ENCODE measurements at places on chromosomes 11 and 22.

- no peak for DNase-seq
These were observed 61.6 kb downstream of the STK33 start for GRCh38 chr11:8532475-8532874.

DNA sequence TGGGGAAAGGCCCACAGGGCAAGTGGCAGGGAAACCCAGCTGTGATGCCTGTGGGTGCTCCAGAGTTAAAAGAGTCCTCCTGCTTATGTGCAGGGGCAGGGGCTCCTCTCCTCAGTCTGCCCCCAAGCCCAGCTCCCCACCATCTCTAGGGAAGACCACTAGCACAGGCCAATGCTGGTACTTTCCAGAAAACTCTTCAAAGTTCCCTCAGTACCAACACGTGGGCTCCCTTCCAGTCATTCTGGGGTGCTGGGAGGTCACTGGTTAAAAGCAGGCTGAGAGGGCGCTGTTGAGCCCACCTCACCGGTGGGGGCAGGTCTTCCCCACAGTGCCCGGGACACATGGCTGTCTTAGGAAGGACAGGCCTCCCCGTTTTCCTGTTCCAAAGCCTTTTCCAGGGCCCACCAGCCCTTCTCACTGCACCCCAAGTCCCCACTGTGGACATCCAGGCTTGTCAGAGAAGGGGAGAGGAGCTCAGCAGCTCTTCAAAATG is 154.6 kb downstream of the TRIM29 start:
- DNase-seq = no peak

DNA sequence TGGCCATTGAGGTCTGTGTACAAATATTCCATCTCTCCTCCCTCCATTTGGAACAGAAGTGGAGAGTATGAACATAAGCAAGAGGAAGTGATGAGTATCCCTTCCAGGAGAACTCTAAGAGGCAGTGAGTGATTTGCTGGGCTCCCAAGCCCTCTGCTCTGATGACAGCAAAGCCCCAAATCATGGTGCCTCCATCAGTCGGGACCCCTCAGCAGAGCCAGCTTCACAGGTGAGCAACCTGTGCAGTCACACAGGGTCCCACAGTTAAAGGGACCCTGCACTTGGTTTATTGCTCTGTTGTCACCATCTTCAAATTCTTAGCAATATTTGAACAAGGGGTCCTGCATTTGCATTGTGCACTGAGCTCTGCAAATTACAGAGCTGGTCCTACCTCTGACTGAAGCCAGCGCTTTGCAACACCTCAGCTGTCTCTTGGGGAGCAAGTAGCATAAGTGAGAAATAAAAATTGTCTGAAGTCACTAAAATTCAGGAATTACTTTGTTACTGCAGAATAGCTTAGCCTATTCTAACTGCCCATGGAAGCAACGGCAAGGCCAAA is 466.4 kb downstream of the MN1 start:
- no peak for DNase-seq

- no peak for DNase-seq
These were observed 32.2 kb downstream of the ELMOD1 start for GRCh38 chr11:107623183-107623582.

- DNase-seq = no peak
These were observed 37.0 kb upstream of the ACCSL start for GRCh38 chr11:44010789-44011251.

GRCh38 chr11:133900176-133901105 is 55.1 kb upstream of the SPATA19 start:
- no peak for DNase-seq

GRCh38 chr11:84407091-84407490 is 1120.9 kb upstream of the CCDC90B start:
- no peak for DNase-seq

DNA sequence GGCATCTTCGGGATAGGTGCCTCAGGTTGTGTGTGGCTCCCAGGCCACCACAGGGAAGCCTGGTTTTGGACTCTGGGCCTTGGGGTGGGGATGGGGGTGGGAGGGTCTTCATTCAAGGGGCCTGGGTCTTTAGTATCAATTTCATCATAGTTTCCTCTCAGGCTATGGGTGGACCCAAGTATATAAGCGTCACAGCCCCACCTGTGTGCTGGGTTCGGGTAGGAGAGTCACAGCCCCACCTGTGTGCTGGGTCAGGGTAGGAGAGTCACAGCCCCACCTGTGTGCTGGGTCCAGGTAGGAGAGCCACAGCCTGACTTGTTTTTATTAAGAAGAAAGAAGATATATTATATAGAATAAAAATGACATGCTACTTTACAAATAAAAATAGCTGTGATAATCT is 422.1 kb downstream of the BRD1 start:
- DNase-seq = no peak

DNA sequence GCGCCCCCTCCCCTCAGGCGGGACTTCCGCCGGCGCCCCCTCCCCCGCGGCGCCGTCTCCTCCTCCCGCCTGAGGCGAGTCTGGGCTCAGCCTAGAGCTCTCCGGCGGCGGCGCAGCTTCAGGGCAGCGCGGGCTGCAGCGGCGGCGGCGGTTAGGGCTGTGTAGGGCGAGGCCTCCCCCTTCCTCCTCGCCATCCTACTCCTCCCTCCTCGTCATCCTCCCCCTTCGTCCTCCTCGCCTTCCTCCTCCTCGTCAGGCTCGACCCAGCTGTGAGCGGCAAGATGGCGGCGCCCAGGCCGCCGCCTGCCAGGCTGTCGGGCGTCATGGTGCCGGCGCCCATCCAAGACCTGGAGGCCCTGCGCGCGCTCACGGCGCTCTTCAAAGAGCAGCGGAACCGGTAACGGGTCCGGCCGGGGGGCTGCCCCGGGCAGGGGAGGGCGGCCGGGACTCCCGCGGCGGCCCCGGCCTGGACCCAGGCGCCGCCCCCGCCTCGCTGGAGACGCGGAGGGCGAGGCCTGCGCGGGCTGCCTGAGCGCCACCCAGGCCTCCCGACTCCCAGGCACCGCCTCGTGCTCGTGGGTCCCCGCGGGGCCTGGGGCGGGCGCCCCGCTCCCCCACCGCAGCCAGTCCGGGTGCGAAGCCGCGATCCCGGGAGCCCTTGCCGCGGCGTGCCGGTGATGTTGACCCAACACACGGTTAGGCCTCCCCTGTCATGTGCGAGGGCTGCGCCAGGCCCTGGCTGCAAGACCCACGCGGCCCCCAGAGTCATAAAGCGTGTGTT is at the start of gene ATXN10:
TSS of gene ATXN10 (plus strand) at position 52 of the 781 bp plus-strand sequence. CDS start at position 282, 230 bp downstream.
- peak; percentile 47 for DNase-seq

DNA sequence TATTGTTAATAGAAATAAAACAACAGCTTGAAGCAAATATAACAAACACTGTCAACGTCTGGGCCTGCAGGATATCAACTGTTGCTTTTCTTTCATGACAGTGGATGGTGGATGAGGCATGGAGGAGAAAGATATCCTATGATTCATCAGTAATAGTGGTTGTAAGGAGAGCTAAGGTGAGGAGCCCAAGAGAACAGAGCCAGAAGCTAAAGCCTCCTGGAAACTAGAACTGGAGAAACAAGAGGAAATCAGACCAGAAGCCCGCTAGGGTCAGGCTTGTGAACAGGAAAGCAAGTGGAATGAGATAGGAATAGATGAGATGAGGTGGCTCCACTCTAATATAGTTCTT is 37.7 kb upstream of the MMP12 start:
- no peak for DNase-seq

DNA sequence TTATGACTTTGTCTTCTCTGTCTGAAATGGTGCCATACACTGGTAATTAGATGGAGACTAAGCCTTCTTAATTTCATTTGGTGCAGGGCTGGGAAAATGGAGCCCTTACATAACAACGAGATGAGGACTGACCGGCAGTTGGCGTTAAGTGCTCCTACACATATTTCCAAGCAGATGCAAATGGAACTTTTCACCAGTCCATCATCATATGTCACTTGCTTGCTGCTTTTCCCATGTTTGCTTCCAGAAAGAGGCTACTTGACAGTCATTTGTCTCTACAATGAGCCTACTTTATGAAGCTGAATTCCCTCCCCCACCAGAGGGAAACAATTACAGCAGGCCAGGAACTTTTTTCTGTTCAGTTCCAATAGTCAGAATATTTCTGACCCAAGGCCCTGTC is 32.6 kb downstream of the SVIP start:
- no peak for DNase-seq

DNA sequence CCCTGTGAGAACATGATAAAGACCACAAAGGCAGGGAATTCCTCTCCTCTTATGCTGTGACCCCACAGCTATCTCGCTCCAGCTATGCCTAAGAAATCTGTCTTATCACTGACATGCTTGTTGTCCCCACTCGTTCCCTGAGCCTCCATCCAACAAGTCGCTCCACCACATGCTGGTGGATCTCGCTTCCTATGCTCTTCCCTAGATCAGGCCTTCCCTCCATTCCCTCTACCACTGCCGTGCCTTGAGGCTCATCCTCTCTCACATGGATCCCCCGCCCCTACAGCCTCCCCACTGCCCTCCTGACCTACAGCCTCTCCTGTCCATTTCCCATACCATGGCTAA is 1.4 kb upstream of the DGAT2 start:
- no peak for DNase-seq

DNA sequence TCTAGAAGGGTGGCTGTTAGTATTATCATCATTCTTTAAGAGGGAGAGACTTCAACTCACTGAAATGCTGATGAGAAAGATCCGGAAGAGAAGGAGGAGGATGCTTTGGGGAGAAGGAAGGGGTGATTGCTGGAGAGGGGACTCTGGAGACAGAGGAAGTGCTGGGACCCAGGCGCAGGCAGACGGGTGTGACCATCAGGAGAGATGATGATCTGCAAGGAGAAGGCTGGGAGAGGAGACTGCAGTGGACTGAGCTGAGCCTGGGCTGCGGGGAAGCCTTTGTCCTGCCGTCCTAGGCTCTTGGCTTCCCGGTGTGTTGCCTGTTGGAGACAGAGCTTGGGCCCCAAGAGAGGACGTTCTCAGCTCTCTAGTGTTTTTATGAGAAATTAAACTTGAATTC is 22.6 kb downstream of the RASD2 start:
- no peak for DNase-seq

DNA sequence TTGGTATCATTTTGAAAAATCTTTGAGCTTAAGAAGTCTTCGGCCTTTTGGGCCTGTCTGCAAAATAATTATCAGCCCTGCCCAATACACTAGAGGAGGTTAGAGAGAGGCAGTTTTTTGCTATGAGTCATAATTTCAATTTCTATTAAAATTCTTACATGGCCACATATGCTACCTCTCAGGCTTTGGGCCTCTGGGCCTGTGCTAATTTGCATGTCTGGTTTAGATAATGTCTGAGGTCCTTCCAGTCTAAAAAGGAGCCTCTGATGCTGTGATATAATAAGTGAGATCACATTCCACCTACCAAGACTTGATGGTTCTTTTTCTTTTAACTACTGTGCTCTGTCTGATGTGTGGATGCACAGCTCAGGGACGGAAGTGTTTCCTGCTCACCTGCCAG is 70.8 kb downstream of the KCNJ1 start:
- no peak for DNase-seq

GRCh38 chr22:18984564-18984963 is 48.5 kb upstream of the PRODH start:
- DNase-seq = no peak

- DNase-seq = no peak
These were observed 12.3 kb upstream of the CD5 start for GRCh38 chr11:61089806-61090491.

- no peak for DNase-seq
These were observed 55.9 kb downstream of the PPFIA1 start for GRCh38 chr11:70326365-70326811.

- no peak for DNase-seq
These were observed 28.7 kb downstream of the SBF1 start for GRCh38 chr22:50445880-50446707.

GRCh38 chr11:69307871-69308431 is 14.0 kb downstream of the MYEOV start:
- DNase-seq = no peak

DNA sequence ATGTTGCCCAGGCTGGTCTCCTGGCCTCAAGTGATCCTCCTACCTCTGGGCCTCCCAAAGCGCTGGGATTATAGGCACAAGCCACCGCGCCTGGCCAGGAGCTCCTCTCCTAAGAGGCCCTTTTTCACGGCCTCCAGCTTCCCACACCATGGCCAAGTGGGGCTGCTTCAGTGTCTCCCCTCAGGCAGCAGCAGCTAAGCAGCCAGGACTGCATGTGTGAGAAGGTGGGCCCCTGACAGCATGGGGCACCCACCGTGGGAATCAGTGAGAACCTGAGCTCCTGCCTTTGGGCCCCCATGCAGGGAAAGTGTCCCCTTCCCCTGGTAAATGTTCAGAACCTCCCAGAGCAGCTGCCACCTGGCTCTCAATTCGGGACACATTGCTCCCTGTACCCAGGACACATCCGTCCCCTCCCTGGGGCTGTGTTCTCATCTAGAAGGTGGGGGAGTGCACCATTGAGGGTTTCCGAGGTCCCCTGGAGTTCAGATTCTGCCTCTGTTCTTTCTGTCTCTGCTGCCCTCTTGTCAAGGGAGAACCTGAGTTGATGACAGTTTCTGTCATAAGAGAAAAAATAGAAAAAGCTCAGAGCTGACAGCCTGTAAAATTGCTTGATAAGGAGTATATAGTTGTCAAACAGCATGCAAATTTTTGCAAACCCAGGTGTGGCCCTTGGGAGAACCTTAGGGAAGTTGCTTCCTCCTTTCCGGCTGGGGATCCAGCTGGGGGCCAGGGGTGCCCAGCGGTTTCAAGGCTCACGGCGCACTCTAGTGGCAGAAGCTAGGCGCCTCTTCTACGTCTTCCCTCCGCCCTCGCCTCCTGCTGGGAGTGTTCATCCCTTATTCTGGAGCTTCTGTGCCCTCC is 29.7 kb downstream of the FAM83F start:
- peak; percentile 49 for DNase-seq

GRCh38 chr11:357582-357981 is 11.7 kb upstream of the B4GALNT4 start:
- no peak for DNase-seq

DNA sequence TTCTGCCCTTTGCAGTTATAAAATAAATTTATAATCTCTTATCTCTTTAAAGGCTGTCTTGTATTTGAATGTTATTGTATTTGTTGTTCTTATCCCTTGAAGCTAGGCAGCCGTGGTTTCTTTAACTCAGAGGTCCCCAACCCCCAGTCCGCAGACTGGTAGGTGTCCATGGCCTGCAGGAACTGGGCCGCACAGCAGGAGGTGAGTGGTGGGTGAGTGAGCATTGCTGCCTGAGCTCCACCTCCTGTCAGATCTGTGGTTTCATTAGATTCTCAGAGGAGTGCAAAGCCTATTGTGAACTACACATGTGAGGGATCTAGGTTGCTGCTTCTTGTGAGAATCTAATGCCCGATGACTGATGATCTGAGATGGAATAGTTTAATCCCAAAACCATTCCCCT is 380.0 kb upstream of the CCDC90B start:
- no peak for DNase-seq

- DNase-seq = no peak
These were observed 144.0 kb downstream of the CRYBB2 start for GRCh38 chr22:25363474-25363873.

GRCh38 chr11:118047749-118048148 is 29.1 kb upstream of the TMPRSS4 start:
- DNase-seq = no peak

- no peak for DNase-seq
These were observed 31.6 kb downstream of the ACER3 start for GRCh38 chr11:76892306-76892705.

DNA sequence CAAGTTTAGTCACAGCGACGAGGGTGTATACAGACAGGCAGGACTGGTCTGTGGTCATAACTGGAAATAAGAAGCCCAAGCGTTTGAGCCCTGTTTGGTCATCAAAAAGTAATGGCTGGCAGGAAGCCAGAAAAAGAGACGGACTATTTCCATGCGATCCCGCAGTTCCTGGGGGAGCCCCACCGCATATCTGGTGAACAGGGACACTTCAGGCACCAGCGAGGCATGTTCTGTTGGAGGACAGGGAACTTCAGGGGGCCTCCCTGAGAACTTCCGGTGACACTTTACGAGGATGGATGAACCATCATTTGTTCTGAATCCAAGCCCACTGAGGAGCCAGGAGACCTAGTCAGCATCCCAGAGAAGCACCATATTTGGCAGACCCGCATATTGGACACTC is 29.7 kb upstream of the TRIM29 start:
- no peak for DNase-seq
